ENCODE measurements at places on chromosomes 1 and 21.

DNA sequence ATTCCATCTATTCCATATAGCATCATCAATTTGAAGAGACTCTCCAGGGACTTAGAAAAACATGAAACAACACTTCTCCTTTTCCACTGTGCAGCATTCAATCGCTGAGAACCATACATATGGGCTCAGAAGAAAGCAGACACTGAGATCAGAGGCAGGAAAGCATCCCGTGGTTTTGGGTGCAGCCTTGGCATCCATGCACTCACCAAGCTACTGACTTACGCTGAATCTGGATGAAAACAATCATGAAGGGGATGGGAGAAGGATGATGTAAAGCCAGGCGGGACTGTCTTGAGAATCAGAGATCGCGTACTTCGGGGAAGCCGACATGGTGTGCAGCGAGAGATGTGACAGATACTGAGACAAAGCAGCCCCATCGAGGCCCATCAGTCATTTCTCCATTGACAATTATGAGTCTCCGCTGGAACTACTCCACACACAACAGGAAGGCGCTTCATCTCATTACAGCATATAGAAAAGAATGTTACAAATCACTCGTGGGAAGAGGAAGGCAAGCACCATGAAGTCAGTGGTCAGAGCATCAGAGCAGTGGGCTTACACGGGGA, 2.3 kb upstream of the TIAM1 start:
- no peak for DNase-seq

DNA sequence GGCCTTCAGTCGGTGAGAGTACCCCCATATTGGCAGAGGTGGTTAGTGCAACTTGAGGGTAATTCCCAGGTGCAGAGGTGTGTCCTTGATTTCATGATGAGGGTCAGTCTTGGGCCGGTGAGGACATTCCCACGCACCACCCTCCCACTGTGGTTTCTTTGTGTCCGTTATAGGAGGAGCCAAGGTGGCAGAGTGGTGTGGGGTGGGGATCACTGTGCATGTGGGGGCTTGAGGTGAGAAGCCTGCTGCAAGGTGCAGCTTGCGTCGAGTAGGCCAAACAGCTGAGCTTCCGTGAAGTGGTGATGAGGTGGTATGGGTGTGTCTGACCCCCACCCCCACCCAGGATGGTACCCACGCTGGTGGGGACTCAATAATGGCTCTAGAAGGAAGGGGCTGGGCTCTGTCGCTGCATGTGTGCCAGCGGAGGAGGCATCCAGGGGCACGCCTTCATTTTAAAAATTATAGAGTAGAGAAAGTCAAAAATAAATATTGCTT, 6.2 kb downstream of the PTPRF start:
- no peak for DNase-seq

- DNase-seq, result no peak
These were observed 23.6 kb upstream of the CBR3 start for GRCh38 chr21:36111238-36111637.

GRCh38 chr1:16091296-16091695, 17.8 kb upstream of the FAM131C start:
- no peak for DNase-seq

- DNase-seq, result no peak
These were observed 9.0 kb downstream of the ADORA1 start for GRCh38 chr1:203136409-203137042.

GRCh38 chr1:25564777-25565574, 21.6 kb downstream of the LDLRAP1 start:
- DNase-seq, result peak; percentile 78

DNA sequence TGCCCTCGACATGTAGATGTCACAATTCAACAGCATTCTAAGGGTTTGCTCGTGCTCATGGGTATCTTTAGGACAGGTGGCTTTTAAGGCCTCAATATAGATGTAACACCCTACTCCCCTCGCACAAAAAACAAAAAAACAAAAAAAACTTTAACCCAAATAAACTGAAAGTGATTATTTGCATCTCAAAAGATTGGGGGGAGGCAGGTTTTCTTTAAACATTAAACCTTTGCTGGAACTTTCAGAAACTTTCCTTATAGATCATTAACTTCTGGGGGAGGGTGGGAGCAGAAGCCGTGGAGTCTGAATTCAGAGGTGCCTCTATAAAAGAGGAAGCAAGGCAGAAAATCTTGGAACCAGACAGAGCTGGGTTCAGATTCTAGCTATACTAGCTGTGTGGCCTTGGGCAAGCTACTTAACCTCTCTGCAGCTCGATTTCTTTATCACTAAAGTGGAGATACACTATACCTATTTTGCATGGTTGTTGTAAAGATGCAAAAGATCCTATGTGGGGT, 3.2 kb upstream of the KIAA1614 start:
- DNase-seq, result no peak

DNA sequence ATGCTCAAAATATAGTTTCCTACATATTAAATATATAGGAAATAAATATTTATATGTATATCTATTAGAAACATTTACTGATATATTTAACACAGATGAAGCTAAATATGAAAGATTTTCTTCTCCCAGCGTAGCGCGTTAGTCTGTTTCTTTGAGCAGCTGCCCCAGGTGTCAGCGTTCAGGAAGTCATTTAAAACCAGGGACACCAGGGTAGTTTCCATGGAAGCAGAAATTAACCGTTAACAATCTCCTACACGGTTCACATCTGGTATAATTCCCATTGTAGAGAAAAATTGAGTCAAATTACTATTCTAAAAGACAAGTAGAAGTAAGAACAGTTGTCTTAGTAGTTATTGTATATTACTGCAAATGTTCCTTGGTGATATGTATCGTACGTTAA, 1443.7 kb downstream of the MRPL39 start:
- DNase-seq, result no peak

DNA sequence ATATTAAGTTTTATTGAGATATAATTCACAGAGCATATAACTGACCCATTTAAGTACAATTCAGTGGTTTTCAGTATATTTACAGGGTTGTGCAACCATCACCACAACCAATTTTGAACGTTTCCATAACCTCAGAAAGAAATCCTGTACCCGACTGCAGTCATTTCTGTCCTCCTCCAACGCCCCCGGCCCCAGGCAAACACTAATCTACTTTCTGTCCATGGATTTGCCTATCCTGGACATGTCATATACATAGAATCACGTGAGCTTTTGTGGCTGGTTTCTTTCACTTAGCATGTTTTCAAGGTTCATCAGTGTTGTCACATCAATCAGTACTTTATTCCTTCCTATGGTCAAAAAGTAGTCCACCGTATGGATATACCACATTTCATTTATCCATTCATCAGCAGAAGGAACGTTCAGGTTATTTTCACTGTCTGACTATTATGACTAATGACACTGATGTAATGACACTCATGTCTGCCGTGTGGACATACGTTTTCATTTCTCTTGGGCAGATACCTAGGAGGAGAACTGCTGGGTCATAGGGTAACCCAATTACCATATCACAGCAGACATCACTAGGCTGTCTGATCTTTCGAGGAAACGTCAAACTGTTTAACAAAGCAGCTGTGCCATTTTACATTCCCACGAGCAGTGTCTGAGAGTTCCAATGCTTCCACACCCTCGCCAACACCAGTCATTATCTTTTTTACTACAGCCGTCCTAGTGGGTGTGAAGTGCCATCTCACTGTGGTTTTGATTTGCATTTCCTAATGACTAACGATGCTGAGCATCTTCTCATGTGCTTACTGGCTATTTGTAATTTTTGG, 30.8 kb downstream of the MRPL37 start:
- peak; percentile 63 for DNase-seq

- no peak for DNase-seq
These were observed 43.4 kb downstream of the KCNJ15 start for GRCh38 chr21:38300141-38300578.

GRCh38 chr1:213381572-213382084, 330.6 kb downstream of the RPS6KC1 start:
- no peak for DNase-seq

Measured in activated CD8-positive, alpha-beta T cell treated with anti-CD3 and anti-CD28 coated beads for 36 hours (primary cell).